Stimulated activated CD8-positive, alpha-beta memory T cell treated with anti-CD3 and anti-CD28 coated beads, Interleukin-4, amount 100 ng/mL, for 1 hour (primary cell): ENCODE measurements at places on chromosomes 7 and 10.

DNA sequence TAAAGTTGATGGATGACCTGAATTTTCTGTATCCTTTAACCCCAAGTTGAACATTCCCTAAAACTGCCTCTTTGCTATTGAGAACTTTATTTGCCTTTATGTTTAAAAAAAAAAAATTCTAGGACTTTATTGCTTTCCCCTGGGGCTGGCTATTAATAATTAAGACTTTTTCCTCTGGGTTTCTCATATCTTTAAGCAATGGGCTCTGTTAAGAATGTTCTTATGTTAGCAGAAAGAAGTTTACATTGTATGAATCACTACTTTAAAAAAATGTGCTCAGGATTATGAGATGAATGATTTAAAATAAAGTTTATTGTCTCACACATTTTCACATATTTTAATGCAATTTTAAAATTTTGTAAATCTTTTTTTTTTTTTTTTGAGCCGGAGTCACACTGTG, 19.5 kb downstream of the TAX1BP1 start:
- DNase-seq, result no peak

DNA sequence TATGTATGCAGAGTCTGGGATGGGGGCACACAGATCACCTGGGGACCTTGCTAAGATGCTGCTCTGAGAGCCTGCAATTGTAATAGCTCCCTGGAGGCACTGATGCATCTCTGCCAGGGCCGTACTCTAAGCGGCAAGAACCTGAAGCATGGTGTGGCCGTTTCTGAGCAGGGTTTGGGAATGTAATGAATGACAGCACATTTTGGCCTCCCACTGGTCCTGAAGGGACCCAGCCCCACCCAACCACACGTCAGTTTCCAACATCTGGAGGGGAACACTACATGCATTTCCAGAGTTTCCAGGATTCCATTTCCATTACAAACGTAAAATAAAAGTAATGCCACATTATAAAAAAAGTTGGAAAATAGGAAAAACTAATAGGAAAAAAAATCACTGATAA, 14.0 kb downstream of the ZCCHC24 start:
- no peak for DNase-seq

DNA sequence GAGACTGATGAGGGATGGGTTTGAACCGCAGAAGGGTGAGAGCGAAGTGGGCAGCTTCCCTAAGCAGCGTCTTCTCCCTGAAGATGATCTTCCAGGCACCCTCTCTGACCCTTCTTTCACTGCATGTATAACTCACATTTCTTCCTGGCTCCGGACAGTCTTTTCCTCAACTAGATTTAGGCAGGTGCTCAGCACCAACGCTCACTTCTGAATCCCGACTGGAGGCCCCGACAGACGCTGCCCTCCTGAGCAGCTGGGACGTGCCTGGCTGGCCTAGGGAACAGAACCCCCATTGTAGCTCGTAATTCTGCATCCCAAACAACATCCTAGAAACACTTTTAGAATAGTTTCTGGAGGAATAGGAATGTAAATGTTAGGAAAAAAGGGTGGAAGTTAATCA, 206.6 kb downstream of the DIP2C start:
- no peak for DNase-seq

- no peak for DNase-seq
Observed at GRCh38 chr7:70446448-70447143, 685.3 kb upstream of the GALNT17 start.

GRCh38 chr10:126223512-126224067, 164.7 kb downstream of the ADAM12 start:
- no peak for DNase-seq

DNA sequence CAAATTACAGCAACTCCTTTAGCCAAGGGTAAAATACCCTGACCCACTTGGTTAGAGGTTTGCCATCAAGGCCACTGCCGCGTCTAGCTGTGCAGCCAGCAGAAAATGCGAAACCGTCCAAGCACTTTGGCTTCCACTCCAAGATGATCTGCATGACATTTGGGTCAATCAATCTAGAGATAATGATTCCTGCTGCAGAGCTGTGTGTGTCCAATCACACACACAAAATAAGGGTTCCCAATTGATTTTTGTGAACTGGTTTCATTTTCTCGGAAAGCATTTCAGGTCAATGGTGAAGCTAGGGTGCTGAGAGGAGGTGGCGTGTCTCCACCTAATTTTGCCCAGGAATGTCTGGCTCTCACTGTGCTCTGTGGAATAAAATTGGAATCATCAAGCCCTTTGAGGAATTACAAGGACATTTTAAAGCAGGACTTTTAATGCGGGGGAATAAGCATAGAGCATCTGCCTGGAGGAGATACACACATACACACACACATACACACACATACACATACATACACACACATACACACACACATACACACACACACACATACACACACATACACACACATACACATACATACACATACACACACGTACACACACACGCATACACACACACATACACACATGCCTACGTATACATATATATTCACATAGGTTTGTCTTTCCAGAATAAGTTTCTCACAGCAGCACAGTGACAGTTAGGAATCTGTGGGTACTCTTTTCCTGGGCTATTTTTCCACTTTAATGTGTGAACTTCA, 59.5 kb downstream of the ACADSB start:
- DNase-seq, result no peak

DNA sequence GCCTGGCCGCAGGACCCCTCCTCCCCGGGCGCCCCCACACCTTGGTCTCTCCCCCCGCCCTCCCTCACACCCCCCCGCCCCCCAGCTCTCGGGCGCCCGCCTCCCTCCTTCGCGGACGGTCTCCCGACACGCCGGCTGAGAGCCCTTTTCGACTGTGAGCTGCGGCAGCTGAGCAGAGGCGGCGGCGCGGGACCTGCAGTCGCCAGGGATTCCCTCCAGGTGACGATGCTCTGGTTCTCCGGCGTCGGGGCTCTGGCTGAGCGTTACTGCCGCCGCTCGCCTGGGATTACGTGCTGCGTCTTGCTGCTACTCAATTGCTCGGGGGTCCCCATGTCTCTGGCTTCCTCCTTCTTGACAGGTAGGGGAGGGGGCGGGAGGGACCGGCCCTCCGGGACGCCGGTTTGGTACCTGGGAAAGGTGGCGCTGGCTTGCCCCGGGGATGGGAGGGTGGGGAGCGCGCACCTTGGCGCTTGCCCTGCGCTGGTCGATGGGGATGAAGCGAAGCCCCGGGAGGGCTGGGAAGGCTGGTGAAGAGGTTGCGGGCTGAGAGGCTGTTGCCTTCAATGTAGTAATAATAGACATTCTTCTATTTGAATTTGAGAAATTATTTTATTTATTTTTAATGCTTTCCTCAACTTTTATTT, at the start of gene BMPER:
Gene BMPER, plus strand, starts transcription at position 151 of the 644 bp plus-strand sequence. Its CDS starts 75 bp downstream, at position 226.
- no peak for DNase-seq

- no peak for DNase-seq
Observed at GRCh38 chr10:125221716-125222115, 61.4 kb upstream of the CTBP2 start.

DNA sequence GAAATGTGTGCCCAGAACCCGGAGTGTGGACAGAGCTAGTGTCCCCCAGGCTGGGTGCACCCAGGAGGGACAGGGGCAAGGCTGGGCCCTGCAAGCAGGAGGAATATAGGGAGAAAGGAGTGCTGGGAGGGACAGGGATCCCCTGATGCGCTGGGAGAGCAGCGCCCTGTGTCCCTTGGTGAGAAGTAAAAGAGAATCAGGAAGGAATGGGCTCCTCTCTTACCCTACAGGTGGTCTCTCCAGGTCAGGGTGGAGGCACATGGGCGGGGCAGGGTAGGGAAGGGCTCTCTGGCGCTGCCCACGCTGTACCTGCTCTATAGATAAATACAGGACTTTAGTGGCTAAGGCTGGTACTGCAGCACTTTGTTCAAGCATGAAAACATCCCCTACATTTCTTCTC, 753.8 kb downstream of the GRID1 start:
- no peak for DNase-seq

- no peak for DNase-seq
Observed at GRCh38 chr10:18400201-18400905, 251.0 kb downstream of the NSUN6 start.

- no peak for DNase-seq
Observed at GRCh38 chr10:24935504-24936292, 16.7 kb downstream of the PRTFDC1 start.

DNA sequence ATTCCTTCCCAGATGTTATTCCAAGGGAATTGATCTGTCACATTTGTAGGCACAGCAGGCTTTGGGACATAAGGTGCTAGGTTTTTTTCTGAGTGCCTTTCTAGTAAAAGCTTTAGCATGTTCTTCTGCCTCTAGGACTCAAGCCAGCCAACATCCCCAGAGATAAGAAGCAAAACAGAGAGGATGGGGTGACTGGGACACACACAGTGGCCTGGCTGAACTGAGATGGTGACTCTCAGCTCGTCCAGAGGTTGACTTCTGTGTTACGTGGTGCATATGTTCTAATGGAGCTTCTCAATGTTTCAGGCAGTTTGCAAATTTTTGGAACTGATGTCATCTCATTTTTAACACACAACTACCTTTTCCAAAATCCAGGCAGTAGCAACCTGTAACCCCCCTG, 188.1 kb upstream of the CELF2 start:
- DNase-seq, result no peak

DNA sequence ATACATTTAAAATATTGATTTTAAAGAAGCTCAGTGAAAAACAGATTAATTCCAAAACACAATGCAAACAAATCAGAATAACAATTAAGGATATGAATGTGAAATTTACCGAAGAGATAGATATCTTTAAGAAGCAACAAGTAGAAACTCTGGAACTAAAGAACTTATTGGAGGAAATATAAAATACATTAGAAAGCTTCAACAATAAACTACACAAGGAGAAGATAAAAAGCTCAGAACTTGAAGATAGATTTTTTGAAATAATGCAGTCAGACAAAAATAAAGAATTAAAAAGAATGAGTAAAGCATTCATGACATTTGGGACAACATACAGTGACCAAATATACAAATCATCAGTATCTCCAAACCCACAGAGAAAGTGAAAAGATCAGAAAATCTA, 43.2 kb downstream of the HIBADH start:
- no peak for DNase-seq

DNA sequence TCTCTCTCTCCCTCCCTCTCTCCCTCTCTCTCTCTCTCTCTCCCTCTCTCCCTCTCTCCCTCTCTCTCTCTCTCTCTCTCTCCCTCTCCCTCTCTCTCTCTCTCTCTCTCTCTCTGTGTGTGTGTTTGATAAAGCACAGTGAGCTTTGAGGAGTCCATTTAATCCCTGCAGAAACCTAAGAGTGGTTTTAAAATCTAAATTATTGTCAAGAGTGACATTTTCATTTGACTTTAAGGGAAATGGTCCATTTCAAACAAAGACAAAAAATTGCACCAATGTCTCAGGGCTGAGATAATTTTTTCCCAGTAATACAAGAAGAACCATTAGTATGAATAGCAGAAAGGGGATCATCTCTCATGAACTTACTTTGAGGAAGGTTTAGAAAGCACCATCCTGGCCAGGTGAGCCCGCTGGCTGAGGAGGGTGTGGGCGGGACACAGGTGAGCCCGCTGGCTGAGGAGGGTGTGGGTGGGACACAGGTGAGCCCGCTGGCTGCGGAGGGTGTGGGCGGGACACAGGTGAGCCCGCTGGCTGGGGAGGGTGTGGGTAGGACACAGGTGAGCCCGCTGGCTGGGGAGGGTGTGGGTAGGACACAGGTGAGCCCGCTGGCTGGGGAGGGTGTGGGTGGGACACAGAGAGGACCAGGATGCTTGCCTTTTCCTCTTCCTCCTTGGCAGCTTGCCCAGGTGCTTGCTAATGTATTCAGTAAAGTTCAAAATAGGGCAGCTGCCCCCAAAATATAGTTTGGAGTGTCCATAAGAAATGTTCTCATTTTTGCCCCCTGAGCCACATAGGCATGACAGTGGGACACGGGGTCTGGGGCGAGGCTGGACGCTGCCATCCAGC, 125.0 kb downstream of the DNAJB6 start:
- DNase-seq, result no peak

- peak; percentile 46 for DNase-seq
Observed at GRCh38 chr10:101032637-101033224, 1.7 kb downstream of the SFXN3 start.

GRCh38 chr10:53990799-53991238, 810.2 kb downstream of the PCDH15 start:
- DNase-seq, result no peak

- no peak for DNase-seq
Observed at GRCh38 chr7:26843705-26844104, 20.7 kb downstream of the SKAP2 start.

DNA sequence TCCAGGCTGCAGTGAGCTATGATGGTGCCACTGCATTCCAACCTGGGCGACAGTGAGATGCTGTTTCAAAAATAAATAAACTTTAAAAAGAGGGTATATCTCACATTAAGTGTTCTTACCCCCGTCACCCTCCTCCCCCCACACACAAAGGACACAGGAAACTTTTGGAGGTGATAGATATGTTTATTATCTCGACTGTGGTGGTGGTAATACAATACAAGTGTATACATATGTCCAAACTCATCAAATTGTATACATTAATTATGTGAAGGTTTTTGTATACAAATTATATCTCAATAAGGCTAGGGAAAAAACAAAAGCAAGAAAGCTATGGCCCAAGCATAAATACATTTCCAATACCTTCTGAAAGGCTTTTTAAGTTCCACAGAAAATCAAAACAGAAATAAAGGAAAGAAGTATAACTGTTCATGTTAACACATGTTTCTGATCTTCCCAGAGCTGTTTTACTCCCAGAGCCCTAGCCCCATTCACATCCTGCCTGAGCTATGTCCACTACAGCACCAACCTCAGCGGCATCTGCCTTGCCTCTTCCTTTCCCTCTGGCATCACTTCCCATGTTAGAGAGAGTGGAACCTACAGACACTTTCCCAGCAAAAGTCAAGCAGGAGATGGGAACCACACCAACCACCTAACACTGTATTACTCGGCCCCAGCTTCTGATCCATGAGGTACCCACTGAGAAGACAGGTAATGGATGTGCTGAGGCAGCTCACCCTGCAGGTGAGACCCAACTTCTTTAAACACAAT, 48.1 kb downstream of the SGMS1 start:
- DNase-seq, result no peak

- no peak for DNase-seq
Observed at GRCh38 chr7:136868496-136869000, at the start of gene CHRM2. CHRM2 (plus strand) TSS chr7:136868652; CDS start chr7:137014866, 146,214 bp downstream.

GRCh38 chr7:22255834-22256233, 101.1 kb downstream of the RAPGEF5 start:
- no peak for DNase-seq

- DNase-seq, result no peak
Observed at GRCh38 chr7:53446170-53446569, 410.7 kb downstream of the POM121L12 start.
